ENCODE measurements at places on chromosomes 6 and 20.

GRCh38 chr6:143015300-143015706 is 45.4 kb upstream of the AIG1 start:
- DNase-seq = no peak

- no peak for DNase-seq
Measured at GRCh38 chr20:3696745-3697587, 15.2 kb upstream of the ADAM33 start.

DNA sequence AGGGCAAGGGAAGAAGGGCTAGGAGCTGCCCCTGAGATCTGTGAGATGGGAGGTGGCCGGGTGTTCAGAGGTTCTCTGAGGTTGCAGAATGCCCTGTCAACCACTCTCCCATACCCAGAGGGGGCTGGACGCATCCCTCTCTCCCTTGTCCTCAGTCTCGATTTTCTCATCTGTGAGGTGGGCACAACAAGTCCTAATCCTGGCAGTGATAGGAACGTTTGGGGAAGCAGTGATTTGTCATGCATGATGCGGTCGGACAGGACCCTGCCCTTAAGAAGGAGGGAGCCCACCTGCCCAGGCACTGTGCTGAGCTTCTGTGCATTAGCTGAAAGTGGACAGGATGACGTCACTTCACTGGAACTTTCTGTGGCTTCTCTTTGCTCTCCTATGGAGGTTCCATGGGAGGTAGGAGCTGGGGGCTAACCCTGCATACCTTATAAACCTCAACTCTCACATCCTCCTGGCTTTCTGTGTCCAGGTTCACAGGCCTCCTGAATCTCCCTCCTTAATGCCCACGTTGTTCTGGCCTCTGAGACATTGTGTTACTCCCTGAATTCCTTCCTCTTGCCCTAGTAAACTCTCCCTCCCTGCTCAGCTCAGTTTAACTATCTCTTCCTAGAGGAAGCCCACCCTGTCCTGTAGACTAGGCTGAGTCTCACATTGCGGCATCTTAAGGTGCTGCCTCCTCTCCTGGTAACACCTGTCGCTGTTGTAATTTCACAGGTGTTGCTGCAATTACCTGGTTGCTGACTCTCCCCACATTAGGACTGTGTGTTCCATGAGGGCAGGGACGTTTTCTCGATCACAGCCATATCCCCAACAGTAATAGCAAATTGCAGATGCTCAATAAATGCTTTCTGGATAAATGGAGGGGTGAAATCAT is 30.1 kb upstream of the CSNK2A1 start:
- DNase-seq = no peak

DNA sequence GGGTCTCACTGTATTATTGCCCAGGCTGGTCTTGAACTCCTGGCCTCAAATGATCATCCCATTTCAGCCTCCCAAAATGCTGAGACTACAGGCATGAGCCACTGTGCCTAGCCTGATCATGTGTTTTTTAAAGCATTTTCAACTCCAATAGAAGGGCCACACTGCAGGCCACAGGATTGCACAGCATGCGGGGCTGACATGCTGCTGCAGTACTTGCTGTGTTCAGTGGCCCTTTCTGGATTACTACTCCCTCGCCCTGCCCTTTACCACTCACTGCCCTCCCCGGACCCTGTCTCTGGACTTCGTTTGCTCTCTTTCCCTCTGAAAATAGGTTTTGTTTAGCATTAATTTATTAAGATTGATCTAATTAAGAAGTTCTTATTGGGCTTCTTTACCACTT is 37.3 kb downstream of the HECA start:
- DNase-seq = no peak

GRCh38 chr6:52416629-52417151 is 3.5 kb upstream of the EFHC1 start:
- DNase-seq = peak; percentile 68

GRCh38 chr6:32247401-32247800 is 23.5 kb upstream of the NOTCH4 start:
- no peak for DNase-seq

GRCh38 chr6:108673602-108674001 is 112.9 kb downstream of the FOXO3 start:
- no peak for DNase-seq

DNA sequence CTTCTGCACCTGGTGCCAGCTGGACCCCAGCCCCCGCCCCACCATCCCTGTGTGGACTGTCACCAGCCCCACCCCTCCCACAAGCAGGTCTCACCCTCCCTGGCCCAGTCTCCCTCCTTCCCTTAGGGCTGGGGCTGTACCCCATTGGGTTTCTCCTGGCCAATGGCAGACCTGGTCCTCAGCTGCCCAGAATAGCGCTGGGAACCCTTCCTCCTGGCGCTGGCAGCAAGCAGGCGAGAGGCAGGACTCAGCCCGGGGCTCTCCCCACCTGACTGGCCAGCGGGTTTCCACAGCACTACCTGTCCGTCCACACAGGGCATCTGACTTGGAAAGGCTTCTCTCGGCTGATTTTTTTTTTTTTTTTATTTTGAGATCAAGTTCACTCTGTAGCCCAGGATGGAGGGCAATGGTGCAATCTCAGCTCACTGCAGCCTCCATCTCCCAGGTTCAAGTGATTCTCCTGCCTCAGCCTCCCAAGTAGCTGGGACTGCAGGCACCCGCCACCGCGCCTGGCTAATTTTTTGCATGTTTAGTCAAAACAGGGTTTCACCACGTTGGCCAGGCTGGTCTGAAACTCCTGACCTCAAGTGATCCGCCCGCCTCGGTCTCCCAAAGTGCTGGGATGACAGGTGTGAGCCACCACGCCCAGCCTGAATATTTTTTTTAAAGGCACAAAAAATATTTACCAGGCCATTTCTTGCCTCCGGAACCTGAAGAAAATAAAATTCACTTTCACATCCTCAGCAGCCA is 21.6 kb upstream of the CHRNA4 start:
- DNase-seq = no peak

All from fibroblast of skin of back (primary cell).